ENCODE measurements at places on chromosomes 7 and 10.

DNA sequence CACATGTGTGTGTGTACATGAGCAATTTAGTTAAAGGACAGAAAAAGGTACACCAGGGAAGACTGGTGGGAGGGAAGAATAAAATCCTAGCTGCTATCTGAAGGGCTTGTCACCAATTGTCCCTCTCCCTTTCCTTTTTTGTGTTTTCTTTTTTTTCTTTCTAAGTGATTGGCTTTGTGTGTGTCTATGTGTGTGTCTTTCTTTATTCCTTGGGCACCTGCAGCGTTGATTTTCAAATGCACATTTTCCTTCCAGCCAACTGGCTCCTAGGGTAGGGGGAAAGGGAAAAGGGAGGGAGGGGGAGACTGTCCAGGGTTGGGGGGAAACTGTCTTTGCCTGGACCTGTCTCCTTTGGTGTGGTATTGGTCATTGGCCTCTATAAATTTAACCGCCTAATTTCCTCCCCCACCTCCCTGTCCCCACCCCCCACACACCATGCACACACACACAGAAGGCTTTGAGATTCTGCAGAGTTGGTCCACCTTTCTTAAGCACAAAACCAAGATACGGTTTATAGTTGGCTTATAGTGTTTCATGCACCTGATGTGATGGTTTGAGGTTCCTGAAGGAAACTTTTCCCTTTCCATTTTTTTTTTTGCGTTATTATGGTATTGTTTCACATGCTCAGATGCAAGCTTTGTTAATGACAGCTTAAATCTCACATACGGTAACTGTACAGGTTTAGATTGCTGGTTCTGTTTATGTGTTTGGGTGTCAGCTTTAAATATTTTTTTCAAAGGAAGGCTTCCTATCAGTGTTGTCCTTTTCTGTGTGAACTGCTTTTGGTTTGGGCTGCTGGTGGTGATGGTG, 2.6 kb downstream of the AUTS2 start:
- no peak for DNase-seq

DNA sequence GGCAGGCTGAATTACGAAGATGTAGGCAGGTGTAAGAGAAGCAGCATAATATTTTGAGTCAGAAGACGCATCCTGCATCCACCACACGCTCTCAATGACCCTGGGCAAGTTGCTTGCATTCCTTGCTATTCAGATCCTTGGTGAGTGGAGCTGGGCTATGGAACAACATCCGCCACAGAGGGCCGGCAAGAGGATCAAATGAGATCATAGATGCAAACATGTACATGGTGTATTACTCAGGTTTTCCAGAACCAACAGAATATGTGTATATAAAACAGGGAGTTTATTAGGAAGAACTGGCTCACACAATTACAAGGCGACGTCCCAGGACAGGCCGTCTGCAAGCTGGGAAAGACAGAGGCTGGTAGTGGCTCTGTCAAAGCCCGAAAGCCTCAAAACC, 51.5 kb downstream of the ADAM12 start:
- no peak for DNase-seq

DNA sequence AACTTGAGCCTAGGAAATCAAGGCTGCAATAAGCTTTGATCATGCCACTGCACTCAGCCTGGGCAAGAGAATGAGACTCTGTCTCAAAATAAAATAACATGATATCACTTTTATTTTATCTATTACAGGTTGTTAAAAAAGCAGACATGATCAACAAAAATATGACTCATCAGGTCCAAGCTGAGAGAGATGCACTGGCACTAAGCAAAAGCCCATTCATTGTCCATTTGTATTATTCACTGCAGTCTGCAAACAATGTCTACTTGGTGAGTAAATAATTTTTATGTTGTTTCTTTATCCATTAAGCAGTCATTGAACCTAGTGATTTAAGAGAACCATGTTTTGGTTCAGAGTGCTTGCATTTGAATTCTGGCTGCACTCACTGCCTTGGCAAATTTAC, 3.3 kb downstream of the MASTL start:
- no peak for DNase-seq

GRCh38 chr10:94123258-94123995, 129.7 kb downstream of the PLCE1 start:
- no peak for DNase-seq

DNA sequence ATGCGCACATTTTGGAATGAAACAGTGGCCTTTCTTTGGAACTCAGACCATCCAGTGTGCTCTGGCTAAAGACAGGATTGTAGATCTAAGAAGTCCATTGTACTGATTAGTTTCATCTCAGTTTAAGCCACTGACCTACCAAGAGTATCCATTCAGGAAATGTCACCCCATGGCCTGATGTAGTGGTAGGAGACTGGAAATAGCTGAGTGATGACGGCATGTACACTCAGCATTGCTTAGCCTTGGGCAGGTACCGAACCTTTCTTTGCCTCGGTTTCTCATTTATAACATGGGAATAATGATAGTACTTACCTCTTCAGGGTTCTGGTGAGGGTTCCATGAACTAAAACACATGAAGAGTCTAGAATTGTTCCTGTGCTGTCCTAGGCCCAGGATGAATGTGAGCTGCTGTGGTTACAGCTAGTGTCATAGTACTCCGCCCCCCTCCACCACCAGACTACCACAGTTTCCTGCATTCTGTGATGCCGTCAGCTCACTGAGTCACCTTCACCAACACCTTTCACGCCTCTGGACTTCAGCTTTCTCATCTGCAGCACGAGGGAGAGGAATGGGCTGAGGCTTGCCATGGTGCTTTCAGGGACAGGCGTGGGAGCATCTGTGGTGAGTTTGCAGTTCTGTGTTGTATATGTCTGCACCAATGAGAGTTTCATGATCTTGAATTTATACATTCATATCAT, 484.0 kb upstream of the GALNT17 start:
- DNase-seq, result peak; percentile 54

- no peak for DNase-seq
Observed at GRCh38 chr7:108328174-108328651, 128.0 kb downstream of the NRCAM start.

DNA sequence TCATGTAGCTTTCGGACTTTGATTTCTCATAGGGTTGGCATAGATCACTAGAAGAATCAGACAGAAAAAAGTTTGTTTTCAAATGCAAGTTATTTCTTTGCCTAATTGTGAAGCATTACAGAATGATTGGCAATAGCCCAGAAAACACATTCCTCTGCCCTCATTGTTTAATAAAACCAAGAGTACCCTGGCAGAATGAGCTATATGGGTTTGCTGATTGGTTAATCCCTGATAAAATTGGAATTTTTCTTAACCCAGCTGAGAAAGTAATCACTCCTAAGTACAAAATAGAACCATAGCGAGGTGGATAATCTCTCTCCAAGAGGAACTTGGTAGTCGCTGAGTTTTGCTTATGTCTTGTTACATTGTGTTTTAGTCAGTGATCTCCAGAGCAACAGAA, 30.9 kb upstream of the CREB5 start:
- no peak for DNase-seq

DNA sequence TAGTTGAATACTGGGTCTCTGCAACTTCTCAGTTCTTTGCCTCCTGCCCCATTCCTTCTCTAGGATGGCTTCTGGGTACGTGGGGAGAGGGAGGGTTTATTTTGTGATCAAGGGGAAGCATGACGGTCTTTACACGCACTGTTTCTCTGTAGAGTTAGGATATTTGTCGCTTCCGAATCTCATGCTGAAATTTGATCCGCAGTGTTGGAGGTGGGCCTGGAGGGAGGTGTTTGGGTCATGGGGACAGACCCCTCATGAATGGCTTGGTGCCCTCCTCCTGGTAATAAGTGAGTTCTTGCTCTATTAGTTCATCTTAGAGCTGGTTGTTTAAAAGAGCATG, 311.2 kb downstream of the GALNT17 start:
- DNase-seq, result no peak

DNA sequence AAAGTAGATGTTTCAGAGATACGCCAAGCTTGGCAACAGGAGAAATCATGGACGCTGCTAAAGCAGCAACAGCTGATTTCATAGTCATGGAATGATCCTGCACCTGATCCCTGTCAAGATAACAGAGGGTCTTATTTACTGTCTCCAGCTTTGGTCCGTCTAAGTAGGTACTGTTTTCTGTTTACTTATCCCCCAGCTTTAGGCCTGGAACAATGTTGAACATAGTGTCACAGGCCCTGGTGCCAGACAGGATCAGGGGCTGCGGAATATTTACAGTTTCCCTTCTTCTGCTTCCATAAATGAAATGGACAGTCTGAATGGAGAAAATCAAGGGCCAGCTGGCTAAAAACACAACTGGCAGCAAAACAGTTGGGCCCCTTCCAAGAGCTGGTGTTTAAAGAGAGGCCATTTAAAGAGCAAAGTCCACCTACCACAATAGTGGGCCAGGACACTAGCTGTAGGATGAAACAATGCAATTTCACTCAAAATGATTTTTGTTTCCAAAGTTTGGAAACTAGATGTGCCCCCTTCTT, 2.9 kb downstream of the GPR37 start:
- DNase-seq, result no peak

DNA sequence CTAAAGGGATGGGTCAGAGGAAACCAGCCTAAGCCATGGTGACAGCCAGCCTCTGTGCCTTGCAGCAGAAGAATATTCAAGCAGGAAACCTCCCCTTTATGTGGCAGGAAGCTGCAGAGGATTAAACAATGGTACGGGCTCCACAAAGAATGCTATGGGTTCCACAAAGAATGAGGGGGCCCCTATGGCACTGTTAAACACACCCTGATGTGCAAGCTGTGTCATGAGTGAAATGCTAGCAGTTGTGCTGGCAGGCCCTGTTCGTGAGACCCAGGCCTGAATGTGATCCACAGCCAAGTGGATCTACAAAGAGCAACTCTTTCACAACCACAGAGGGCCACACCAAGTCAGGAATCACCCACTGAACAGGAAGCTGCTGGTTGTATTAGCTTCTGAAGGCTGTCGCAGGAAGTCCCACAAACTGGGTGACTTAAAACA, 68.9 kb downstream of the MYOF start:
- no peak for DNase-seq

Measured in activated CD4-positive, alpha-beta T cell treated with anti-CD3 and anti-CD28 coated beads, Interleukin-2, amount 50 U/mL, for 4 hours (primary cell).